ENCODE measurements at places on chromosomes 2 and 18.

DNA sequence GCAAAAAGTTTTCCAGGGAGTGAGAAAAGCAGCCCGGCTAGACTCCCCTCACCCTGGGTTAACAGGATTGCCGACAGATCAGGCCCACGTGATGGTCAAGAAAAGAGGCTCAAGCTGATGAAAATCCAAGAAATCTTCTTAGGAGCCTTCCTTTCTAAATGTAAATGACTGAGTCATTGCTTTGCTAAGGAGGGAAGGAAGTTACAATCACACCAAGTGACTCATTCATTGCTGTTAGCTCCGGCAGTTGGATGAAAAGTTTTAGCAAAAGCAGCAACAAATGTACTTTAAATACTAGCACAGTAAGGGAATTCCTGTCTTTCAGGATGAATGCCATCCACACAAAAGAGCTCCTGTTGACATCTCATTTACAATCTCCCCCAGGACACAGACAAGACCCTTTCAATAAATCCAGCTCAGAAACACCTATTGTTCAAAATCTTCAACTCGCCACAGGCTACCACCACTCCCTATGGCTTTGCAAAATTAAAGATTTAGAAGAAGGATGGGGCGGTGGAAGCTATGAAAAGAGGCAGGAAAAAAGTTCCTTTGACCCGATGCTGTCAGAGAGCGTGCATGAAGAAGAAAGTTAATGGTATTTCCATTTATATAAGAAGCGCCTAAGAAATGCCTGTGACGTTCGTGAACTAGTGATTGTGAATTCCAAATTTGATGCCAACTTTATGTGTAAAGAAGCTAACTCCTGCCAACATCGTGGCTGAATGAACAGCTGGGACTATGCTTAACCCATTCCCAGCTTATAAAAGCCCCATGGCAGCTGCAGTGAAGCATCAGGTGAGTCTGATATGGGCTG lies 153.7 kb downstream of the TGIF1 start:
- peak; percentile 98 for DNase-seq

- DNase-seq: no peak
Observed at GRCh38 chr2:11822746-11823451, 76.5 kb downstream of the LPIN1 start.

GRCh38 chr2:172329774-172330671 lies 97.4 kb upstream of the ITGA6 start:
- DNase-seq: no peak

GRCh38 chr2:191351298-191351697 lies 106.1 kb downstream of the MYO1B start:
- no peak for DNase-seq

DNA sequence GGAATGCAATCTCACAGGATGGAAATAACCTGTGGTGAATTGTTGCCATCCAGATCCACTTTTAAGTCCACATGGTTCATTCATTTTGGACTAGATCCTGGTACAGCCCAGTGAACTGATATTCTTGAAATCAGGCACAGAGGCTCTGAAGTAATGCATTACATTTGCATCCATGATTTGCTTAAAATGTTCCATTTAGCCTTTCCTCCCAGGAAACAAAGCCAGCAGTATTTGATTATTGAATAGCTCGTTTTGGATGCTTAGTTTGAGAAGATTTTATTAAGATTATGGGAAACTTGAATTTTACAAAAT lies 995.8 kb upstream of the CDH2 start:
- DNase-seq: no peak

Measured in AG09309 (cell line).